ENCODE measurements at places on chromosomes 2 and 18. TPM values are rescaled to one million over a fixed set of nuclear protein-coding genes. Genes with fewer than 3 reads are reported as not detected.

The EMILIN1 gene
- 0.48 TPM for total RNA-seq

The PRSS56 gene
- total RNA-seq: 0.13 TPM

The BCL11A gene
- 0.17 TPM for total RNA-seq

The PPM1G gene
- 152 TPM for total RNA-seq

The POTEJ gene
- total RNA-seq: not detected

All from A549 treated with Hydrocortisone at 1 μM for 4 hours (cell line).